ENCODE measurements at places on chromosomes 12 and 14. TPM values are rescaled to one million over a fixed set of nuclear protein-coding genes. Genes with fewer than 3 reads are reported as not detected.

- DNase-seq, result no peak
Measured at GRCh38 chr14:102683399-102684297, 91.2 kb downstream of the RCOR1 start.

DNA sequence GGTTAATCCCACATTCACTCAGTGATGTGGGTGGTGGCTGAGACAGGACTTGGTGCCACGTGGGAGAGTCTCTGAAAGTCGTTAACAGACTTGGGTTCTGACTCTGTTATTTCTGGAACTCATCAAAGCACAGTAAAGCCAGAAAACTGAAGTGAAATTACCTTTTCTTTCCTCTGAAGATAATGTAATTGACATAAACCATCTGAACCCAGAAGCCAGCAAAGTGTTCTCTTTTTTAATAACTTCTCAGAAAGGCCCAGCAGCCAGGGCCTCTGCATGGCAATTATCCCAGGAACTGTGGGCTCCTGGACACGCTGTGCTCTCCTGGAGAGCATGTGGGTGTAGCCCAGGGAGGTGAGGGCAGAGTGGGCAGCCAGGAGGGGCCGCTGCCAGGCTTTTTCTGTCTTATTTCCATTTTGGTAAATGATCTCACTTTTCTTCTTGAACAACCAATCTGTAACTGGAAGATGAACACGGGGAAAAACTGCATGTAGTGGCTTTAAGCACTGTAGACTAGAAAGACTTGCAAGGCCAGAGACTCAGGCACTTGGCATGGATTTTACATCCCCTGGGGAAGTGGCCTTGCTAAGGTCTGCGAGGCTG, 444.1 kb upstream of the TMEM132C start:
- DNase-seq, result no peak

GRCh38 chr12:22881878-22882385, 257.0 kb downstream of the ETNK1 start:
- no peak for DNase-seq

- DNase-seq, result no peak
Measured at GRCh38 chr12:45244561-45245343, 28.9 kb downstream of the ANO6 start.

IAPP gene
- total RNA-seq, result not detected

PARPBP gene
- 5.0 TPM for total RNA-seq

Measured in spleen (tissue), 13 donors.